ELR (cell line): ENCODE measurements at places on chromosomes 2 and 18.

- no peak for DNase-seq
These were observed 127.8 kb downstream of the ARHGAP28 start for GRCh38 chr18:6857300-6857699.

DNA sequence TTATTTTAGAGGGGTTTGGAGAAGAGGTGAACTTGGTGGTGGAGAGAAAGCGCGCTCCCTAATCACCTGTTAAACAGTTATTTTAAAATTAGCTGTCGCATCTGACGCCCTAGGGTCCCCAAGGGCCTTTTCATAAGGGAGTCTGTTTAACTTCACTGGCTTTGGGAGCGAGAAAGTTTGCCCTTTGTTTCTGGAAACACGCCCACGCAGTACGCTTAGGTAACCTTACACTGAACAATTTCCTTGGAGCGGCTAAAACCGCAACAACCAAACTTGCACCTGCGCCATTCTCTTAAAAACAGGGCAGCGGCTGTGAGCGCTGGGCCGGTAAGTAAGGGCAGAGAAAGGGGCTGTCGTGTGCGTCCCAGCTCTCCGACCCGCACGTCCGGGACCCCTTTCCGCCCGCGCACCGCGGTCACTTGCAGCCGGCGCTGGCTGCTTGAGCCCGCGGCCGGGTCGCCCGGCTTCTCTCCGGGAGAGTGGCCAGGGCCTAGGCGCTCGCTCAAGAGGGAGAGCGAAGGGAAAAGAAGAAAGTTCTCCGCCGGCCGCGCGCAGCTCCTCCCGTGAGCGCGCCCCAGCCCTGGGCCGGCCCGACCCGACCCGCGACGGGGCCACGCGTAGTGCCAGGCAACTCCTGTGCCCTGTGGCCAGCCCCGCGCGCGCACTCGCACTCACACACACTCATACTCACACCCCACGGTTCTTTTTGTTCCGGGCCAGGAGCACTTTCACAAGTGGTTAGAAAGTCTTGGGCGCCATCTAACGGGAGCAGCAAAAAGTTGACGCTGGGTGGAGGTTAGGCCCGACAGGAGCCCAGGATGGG is 19.2 kb downstream of the POU3F3 start:
- peak; percentile 49 for DNase-seq

DNA sequence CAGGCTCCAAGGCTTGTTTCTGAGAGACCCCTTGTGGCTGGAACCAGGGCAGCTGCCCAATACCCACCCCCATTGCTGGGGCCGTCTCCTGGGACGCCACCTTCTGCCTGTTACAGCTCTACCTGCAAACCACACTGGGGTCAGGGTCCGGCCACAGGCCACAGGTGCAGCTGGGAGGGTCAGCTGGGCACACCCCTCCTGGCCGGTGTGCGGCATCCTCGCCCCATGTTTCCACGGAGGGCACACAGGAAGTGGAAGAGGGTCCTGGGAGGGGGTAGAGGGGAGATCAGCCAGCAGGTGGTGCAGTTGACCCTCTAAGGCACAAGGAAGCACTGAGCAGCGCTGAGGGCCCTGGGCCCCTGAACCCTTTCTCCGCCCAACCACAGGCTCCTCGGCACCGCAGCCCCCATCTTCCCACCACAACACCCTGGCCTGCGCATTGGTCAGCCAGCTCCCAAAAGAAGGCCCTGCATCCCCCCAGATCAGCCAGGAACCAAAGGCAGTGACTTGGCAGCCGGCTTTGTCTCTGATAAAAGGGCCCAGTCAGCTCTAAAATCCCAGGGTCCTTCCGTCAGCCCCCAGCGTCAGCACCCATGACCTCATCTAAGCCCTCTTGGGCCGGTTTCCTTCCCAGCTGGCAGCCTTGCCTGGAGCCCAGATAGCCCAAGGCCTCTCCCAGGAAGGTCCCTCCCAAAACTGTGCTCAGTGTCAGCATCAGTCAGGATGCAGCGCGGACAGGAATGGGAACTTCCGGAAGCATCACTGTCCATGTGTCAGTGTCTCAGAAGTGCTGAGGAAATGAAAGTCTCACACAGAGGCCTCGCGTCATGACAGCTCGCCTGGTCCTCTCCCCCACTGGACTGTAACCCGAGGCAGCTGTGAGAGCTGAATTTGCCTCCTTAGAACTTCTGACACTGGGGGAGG is 1.7 kb downstream of the ERFE start:
- DNase-seq = no peak

DNA sequence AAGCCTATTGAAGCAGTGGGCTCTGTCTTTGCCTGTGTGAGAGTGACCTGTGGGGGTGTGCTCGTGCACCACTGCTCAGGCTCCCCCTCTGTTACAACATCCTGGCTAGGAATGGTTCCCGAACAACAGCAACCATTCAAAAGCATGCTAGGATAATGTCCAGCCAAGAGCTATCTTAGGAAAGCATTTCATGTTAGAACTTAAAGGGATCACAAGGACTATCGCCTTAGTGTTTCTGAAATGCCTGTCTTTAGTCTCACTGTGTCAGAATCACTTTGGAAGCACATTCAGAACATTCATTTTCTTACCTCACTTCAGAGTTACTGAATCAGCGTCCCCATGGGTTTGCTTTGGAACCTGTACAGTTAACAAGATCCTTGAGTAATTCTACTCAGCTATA is 134.9 kb upstream of the DSEL start:
- DNase-seq = no peak

DNA sequence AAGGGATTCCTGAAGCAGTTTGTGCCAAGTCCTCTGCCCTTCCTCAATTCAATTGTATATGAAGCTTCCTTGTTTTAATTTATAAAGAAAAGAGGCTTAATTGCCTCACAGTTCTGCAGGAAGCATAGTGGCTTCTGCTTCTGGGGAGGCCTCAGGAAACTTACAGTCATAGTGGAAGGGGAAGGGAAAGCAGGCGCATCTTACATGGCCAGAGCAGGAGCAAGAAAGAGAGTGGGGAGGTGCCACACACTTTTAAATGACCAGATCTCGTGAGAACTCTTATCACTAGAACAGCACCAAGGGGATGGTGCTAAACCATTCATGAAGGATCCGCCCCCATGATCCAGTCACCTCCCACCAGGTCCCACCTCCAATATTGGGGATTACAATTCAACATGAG is 114.2 kb downstream of the SGPP2 start:
- no peak for DNase-seq

DNA sequence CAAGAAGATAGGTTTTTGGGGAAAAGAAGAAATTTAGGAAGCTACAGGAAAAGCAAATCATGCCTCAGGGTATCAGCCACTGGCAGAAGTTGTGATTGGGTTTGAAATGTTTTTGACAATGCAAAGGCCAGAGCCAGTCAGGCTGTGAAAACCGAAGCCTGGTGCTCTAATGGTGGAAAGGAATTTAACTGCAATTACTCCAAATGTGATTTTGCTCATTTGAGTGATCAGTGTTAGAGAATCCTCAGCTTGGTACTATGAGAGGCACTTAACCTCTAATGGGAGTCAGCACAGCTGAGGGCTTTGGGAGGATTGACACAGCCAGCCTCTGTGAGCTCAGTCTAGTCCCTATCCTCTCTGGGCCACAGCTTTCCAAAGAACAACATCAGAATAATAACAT is 176.5 kb downstream of the LRRTM1 start:
- no peak for DNase-seq

DNA sequence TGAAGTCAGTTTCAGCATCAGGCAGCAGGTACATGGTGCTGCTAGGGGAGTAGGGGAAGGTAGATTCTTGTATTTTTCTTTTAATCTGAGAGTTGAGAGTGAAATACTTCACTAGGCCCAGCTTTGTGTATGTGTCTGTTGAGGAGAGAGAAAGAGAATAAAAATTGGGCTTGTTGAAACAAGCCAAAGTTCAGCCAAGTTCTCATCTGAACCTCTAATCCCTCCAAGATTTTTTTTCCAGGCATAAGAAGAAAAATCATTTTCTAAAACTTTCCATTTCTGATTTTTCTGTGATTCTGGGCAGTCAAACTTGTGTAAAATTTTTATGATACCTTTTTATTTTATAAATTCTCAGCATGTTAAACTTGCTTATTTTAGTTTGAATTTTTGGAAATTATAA is 55.6 kb downstream of the PTPRM start:
- no peak for DNase-seq

DNA sequence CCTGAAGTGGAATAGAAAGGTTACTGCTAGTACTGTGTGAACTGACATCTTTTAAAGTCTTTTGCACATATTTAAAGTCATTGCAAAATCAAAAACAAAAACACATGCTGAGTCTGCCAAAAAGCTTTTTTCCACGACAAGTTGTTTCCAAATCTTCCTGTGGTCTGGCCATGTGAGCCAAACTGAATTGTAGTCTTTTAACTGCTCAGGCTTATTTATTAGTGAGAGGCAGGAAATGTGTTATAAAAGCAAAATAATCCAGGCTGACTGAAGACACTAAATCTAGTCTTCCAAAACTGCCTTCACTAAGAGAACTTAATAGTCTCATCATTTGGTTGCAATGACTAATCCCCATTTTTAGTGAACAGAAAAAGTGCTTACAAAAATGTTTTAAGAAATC is 2.3 kb downstream of the KRCC1 start:
- no peak for DNase-seq

DNA sequence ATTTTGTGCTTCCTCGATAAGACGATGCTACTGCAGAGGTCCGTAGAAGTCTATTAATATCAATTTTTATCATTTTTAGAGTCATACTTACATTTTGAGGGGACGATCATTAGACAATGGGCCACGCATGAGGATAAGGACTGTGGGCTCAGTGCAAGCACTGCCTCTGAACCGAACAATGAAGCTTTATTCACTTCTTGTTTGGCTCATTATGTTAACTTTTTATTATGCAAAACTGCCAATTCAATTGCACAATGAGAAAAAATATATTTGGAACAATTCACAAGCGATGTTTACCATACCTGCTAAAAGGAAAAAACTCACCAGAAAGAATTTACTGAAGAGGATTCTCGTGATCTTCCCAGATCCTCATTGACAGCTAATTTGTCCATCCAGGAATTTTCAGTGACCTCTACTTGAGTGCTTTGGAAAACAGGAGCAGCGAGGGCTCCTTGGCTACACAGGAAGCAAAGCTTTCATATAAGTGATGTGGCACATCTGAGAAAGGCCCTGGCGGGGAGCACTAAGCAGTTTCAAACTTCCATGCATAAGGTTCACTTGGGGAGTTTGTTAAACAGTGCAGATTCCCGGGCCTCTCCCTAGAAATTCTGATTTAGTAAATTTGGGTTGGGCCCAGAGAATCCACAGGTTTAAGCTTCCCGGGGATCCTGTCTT is 13.3 kb upstream of the CAPN13 start:
- no peak for DNase-seq

- DNase-seq = no peak
These were observed 395.8 kb downstream of the LNPK start for GRCh38 chr2:175606010-175606841.

GRCh38 chr2:61328707-61329251 is 142.1 kb downstream of the USP34 start:
- peak; percentile 67 for DNase-seq

- DNase-seq = no peak
These were observed 282.7 kb downstream of the DLGAP1 start for GRCh38 chr18:4172196-4173100.

- DNase-seq = peak; percentile 7
These were observed 113.9 kb downstream of the MYO5B start for GRCh38 chr18:50080932-50081560.

- DNase-seq = no peak
These were observed 395.6 kb downstream of the ARHGAP15 start for GRCh38 chr2:143524559-143525401.

GRCh38 chr18:22913861-22914260 is 19.3 kb upstream of the RBBP8 start:
- DNase-seq = no peak

GRCh38 chr2:23366720-23367119 is 18.3 kb upstream of the KLHL29 start:
- no peak for DNase-seq

DNA sequence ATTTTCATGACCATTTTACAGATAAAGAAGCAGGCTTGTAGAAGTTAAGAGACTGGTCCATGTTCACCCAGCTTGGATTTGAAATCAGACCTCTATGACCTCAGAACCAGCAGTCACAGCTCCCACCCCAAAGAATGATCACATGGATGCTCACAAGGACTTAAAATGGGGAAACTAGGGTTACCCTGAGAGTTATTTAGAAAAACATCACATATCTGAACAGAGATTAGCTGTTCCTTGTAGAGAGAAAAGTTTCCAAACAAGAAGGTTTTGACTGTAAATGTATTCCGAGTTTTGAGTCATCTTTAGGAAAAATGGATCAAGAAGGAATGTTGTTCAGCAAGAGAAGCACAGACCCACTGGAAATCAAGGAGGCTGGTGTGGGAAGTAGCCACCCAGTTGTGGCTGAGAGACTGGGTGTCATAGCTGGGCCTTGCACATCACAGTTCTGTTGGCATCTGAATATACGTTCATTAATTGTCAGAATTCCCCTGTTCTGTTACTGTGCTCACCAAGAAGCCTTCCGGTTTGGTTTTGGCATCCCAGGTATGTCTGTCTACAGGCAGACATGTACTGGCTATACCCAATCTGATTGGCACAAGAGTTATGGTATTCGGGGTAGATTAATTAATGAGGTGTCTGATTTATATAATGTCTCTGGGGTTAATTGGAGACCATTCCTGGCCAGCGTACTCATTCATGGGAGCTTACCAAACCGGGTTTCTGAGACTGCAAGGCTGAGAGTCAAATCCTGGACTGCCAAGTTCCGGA is 371.8 kb upstream of the SLC14A2 start:
- DNase-seq = no peak

DNA sequence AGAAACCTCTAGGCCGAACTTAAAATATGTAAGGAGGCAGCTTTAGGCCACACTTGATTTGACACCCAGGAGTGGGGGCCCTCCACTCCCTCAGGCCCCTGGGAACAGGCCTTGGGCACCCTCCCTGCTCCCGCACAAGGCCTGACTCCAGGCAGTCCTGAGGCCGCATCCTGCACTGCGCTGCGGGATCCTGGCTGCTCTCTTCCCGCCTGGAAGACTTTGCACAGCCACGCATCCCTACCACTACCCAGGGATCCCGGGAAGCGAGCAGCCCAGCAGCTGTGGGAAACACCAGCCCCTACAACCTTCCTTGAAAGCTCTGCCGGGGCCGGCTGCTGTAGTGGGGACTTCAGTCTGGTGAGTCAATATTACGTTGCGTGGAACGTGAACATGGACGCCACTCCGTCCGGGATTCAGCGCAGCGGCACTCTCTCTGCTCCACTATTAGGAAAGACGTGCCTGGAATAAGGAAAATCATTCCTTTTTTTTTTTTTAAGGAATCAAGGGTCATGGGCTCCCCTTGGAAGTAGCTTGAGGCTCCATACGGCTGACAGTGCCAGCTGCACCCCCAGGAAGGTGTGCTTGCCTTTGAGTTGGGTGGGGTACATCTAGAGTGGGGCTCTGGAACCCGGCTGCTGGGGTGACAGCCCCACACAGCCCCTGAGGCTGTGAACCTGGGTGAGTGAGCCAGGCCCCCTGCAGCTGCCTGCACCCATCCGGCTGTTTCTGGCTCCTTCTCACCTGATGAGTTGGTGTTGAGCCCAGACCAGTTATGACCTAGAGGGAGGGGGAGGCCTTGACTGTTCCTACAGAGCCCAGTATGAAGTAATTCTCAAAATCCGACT is 119.2 kb upstream of the TMEM18 start:
- DNase-seq = no peak
